ENCODE measurements at places on chromosomes 13 and 19.

GRCh38 chr13:103218253-103218652, 152.0 kb upstream of the SLC10A2 start:
- no peak for DNase-seq

- DNase-seq, result no peak
These were observed 688.5 kb downstream of the EFNB2 start for GRCh38 chr13:105846923-105847322.

DNA sequence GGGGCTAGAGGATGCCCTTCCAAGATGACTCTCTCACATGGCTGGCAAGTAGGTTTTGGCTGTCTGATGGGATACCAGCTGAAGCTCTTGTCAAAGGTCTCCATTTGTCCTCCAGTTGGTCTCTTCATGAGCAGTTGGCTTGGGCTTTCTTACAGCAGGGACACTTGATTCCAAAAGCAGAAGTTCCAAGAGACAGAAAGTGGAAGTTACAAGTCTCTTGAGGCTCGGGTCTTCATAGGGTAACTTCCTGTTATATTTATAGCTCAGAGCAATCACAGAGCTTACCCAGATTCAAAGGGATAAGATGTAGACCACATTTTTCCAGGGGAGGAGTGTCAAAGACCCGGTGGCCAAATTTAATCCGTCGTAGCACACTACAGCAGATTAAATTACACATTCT, 440.0 kb downstream of the RFC3 start:
- no peak for DNase-seq

- DNase-seq, result no peak
These were observed 56.8 kb downstream of the SLC7A1 start for GRCh38 chr13:29538652-29539040.

- DNase-seq, result no peak
These were observed 57.5 kb downstream of the STARD13 start for GRCh38 chr13:33227927-33228647.

DNA sequence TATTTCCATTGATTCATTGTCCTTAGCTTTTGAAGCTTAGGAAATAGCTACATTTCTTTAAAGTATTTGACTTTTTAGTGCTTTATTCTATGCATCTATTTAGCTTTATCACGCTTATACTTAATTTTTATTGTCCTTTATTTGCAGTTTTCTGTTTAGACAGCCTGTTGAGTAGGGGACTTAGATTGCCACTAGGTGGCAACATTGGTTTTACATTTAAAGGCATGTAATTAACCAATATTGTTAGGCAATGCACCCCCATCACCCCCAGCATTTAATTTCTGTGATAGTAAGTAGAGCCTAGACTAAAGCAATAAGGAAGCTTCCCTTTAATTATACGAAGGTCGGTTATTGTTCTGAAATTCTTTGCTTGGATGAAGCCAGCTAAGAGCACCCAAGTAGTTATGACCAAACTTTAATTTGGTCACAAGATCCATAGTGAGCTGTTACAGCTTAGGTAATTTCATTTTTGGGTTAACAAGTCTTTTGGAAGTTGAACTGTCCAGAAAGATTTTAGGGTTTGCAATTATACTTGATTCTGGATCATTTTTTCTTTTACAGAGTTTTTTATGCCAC, 36.5 kb downstream of the B3GLCT start:
- no peak for DNase-seq

DNA sequence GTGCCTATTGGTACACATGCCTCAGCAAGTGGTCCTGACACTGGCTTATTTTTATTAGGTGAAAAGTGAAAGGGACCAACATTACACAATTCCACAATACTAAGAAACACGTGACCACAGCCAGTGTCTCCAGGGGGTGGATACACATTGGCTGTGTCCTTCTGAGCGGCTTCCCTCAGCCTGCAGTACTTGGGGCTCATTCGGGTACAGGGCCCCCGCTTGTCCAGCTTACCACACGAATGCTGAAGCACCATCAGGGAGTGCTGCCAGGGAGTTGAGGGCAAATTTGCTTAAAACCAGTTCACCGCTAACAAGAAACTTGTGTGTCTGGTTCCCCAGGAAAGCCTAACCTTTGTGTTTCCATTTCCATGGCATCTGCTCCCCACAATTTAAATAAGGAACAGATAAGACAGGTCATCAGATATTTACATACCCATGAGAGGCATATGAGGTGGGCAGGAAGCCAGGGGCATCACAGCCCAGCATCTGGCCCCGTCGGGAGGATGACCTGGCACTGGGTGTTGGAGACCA, 23.3 kb downstream of the PBX4 start:
- no peak for DNase-seq

GRCh38 chr13:24734950-24735349, 29.0 kb upstream of the RNF17 start:
- DNase-seq, result no peak

DNA sequence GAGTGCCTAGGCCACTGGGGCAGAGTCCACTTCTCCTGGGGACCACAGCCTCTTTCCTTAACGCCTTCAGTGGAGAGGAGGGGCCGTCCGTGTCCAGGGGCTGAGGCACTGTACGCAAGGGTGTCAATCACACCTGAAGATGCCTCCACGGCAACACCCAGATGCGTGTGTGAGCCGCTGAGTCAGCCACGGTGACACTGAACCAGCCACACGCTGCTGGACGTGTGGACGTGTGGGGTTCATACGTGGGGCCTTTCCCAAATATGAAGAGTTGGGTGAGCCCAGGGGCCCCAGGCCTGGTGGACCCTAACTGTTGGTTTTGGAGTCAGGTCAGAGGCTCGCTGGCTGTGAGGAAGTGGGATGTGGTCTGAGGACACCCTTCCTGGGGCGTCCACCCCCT, 51.6 kb downstream of the TMEM255B start:
- no peak for DNase-seq

DNA sequence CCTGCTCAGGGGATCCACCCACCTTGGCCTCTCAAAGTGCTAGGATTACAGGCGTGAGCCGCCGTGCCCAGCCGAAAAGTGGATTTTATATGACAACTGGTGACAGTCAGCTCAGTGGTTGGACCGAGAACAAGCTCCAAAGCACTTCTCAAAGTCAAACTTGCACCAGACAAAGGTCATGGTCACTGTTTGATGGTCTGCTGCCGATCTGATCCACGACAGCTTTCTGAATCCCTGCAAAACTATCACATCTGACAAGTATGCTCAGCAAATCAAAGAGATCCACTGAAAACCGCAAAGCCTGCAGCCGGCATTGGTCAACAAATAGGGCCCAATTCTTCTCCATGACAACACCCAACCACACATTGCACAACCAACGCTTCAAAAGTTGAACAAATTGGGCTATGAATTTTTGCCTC, 21.6 kb upstream of the NAA16 start:
- DNase-seq, result no peak

DNA sequence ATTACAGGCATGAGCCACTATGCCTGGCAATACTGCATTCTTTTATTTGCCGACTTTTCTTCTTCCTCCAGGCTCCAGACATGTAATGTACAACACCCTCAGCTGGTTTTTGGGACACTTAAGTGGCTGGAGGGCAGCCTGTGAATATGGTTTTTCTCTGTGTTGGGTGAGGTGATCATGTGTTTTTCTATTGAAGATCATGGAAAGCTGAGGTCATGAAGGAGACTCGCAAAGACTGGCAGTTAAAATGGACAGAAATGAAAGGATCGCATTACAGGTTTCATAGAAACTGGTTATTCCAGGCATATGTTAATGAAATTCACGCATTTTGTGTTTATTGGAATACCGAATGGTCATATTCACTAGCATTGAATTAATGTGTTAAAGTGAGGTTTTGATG, 85.2 kb upstream of the RNF113B start:
- no peak for DNase-seq

GRCh38 chr13:50152224-50152623, 137.0 kb downstream of the KCNRG start:
- DNase-seq, result no peak

DNA sequence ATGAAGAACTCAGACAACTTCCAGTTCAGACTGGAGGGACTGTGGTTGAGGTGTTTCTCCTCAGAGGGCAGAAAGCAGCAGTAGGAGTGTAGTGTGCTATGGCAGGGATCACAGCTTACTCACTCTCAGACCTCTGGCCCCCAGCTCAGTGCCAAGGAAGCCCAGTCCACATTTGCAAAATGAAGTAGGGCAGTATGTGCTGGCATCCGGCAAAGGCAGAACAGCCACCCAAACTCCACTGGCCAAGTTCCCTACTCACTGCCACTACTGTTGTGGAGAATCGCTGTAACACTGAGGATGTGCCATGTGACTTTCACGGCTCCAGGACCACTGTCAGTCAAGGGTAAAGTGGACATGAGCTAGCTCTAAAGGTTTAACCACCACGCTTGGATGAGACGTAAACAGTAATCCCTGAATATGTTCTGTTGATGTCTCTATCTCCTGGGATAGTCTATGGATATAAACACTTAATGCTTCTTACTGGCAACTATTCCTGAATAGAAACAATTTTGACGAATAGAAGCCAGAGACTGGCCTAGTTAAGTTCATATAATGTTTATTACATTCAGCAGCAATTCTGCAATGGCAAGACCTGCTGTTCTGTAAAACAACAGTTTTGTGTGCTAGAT, 67.0 kb upstream of the SLC15A1 start:
- DNase-seq, result no peak

- DNase-seq, result no peak
These were observed 7.7 kb downstream of the DGKH start for GRCh38 chr13:42056146-42056545.

GRCh38 chr13:27605099-27605498, 15.2 kb downstream of the LNX2 start:
- DNase-seq, result no peak

GRCh38 chr19:50432221-50433028, at the start of gene MYBPC2:
MYBPC2 (plus strand) TSS chr19:50432892; CDS start chr19:50432954, 62 bp downstream.
- DNase-seq, result no peak

DNA sequence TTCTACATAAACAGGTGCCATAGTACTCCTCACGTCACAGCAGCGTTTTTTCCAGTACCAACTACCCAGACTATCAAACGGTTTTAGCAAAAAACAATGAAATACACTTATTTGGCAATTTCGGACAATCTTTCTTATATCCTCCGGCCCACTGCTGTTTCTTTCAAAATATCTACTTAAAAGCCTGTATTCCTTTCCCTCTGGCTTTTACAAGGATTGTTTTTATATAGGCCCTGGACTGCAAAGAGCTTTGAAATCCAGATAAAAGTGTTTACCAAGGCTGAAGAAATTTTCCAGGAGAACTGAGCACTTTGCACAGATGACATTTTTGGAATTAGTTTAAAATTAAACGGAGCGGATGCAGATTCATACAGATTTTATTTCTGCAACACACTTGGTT, 255.9 kb upstream of the STARD13 start:
- no peak for DNase-seq

- no peak for DNase-seq
These were observed 66.1 kb upstream of the FRY start for GRCh38 chr13:31965361-31966066.

GRCh38 chr13:103931885-103932284, 865.7 kb upstream of the SLC10A2 start:
- DNase-seq, result no peak

- DNase-seq, result no peak
These were observed 94.6 kb downstream of the KL start for GRCh38 chr13:33110713-33111413.

DNA sequence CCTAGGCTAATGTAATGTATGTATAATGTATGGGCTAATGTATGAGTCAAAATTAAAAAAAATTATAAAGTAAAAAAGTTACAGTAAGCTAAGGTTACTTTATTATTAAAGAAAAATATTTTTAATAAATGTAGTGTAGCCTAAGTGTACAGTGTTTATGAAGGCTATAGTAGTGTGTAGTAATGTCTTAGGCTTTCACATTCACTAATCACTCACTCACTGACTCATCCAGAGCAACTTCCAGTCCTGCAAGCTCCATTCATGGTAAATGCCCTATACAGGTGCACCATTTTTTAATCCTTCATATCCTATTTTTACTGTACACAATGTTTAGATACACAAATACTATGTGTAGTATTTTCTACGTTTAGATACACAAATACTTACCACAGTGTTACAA, 1.8 kb upstream of the TMEM272 start:
- no peak for DNase-seq

GRCh38 chr13:100392709-100393630, 195.6 kb downstream of the GGACT start:
- DNase-seq, result peak; percentile 71

GRCh38 chr13:104993708-104994107, 1541.8 kb downstream of the EFNB2 start:
- DNase-seq, result no peak

DNA sequence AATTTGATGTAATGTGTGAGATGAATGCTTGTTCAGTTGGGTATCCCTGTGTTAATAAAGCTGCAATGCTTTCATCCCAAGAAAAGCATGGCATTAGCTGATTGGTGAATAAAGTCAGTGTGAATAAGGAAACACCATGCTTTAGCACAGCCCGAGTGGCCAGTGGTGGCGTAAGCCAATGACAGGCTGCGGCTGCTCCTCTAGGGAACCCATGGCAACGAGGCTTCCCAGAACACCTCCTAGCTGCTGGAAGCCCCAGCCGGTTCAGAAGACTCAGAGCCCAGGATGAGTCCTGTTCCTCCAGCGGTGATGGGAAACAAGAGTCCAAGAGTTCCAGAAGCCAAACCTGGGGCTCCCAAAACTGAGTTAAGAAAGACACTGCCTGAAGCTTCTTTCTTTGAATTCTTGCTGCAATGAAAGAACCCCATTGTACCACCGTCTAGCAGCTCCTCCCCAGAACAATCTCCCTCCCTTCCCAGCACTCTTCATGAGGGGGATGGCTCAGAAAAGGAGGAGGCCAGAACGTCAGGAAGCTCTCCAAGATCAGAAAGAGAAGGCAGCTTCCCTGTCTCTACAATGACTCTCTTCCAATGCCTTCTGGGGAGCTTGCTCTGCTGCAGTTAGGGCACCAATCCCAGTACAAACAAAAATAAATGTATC, 58.2 kb downstream of the TSHZ3 start:
- no peak for DNase-seq

- no peak for DNase-seq
These were observed 11.0 kb upstream of the ZNF492 start for GRCh38 chr19:22622901-22623840.

DNA sequence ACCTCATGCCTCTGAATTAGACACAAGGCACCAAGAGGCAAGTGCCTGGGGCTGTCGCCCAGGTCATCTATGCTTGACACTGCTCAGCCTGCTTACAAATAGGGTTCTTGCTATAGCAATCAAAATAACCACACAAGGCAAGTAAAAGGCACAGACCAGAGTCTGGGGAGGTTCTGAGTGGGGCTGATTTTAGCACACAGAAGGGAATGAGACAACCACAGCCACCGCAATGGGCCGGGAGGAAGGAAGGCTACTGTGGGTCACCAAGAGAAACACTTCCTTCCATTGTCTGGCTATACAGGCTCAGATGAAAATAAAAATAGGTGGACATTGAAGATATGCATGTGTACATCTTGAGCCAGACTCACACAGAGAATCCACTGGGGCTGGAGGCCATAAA, 159.1 kb downstream of the DLEU7 start:
- DNase-seq, result no peak

DNA sequence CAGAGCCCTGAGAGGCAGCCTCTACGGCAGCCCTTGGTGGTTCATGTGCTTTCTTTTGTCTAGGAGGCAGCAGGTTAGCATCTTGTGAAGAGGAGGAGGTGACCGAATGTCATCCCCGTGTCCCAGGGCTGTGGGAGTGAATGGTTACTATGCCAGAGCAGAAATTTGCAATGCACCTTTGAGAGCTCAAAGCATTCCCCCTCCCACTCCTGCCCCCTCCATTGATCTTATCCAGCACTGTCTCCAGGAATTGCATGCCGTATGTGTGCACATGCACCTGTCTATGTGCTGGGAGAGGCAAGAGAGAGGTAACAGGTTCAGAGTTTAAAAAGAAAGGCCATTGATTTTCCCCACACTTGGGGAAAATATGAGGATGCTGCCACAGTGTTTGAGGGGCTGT, 10.2 kb downstream of the RASL11A start:
- DNase-seq, result no peak
